Activated T-cell treated with anti-CD3 and anti-CD28 coated beads, Interleukin-2, amount 50 U/mL, for 48 hours (primary cell): ENCODE measurements at places on chromosomes 12 and 14.

- no peak for DNase-seq
Measured at GRCh38 chr12:1279050-1279449, 288.0 kb downstream of the ERC1 start.

DNA sequence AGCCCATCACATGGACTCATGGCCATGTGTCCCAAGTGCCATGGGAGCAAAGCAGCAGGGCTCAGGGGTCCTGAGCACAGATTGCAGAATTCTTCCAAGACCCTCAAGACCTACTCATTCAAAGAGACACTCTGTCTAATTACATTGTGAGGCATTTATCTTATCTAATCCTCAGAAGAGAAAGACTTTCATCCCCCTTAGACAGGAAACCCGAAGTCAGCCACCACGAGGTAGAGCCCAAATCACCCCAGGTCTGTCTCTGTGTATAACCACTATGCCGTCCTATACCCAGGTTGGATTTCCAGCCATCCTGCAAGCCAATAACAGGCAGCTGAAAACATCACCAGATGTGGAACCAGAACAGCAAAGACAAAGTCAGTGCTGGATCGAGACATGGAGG, 8.9 kb upstream of the BCL11B start:
- no peak for DNase-seq

- DNase-seq: no peak
Measured at GRCh38 chr14:67071506-67071905, 117.7 kb upstream of the GARIN2 start.

DNA sequence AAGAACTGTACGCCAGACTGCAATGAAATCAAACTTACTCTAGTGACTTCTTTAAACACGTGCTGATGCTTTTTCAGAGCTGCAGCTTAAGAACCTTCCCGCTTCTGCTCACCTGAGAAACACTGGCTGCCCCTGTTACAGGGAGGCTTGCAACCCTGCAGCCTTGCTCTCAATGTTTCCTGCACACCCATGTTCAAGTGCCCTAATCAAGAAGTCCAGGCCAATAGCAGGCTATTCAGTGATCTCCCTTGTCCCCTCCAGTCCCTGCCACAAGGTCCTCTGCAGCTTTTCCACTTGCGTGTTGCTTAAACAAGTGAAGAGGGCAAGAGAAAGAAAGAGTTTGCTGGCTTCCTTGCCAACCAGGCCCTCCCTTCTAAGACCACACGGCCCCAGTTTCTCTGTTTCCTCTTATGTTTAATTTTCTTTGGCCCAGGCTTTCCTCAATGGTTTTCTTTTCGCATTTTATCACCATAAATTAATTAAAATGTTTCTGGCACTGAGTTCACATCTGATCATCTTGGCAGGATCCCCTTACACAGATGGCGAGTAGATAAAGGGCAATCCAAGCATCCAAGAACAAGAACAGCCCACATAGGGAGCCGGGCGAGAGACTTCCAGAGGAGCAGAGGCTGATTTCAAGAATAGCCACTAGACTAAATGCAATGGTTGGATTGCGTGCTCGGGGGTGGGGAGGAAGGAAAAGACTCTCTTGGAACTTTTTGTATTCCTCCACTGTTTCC, 82.3 kb upstream of the CDKN3 start:
- no peak for DNase-seq

GRCh38 chr12:69688471-69689427, 10.4 kb downstream of the BEST3 start:
- peak; percentile 32 for DNase-seq

GRCh38 chr14:82915381-82915780, 1381.7 kb upstream of the SEL1L start:
- DNase-seq: no peak

DNA sequence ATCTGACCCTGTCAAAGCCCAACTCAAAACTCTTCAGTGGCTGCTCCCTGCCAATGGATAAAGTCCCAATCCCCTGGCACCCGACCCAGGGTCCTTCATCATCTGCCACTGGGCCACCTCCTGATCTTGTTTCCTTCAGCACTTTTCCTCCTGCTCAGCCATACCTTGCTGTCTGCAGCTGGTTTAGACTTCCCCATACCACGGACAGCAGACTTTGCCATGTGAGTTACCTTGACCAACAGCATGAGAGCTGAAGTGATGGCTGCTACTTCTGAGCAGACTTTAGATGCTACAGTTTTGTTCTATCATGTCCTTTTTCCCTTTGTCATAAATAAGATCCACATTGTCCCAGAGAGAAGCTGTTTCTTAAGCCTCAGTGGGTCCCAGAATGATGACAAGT, 33.3 kb upstream of the STON2 start:
- DNase-seq: no peak

GRCh38 chr14:55404173-55404854, 7.3 kb downstream of the ATG14 start:
- DNase-seq: no peak

DNA sequence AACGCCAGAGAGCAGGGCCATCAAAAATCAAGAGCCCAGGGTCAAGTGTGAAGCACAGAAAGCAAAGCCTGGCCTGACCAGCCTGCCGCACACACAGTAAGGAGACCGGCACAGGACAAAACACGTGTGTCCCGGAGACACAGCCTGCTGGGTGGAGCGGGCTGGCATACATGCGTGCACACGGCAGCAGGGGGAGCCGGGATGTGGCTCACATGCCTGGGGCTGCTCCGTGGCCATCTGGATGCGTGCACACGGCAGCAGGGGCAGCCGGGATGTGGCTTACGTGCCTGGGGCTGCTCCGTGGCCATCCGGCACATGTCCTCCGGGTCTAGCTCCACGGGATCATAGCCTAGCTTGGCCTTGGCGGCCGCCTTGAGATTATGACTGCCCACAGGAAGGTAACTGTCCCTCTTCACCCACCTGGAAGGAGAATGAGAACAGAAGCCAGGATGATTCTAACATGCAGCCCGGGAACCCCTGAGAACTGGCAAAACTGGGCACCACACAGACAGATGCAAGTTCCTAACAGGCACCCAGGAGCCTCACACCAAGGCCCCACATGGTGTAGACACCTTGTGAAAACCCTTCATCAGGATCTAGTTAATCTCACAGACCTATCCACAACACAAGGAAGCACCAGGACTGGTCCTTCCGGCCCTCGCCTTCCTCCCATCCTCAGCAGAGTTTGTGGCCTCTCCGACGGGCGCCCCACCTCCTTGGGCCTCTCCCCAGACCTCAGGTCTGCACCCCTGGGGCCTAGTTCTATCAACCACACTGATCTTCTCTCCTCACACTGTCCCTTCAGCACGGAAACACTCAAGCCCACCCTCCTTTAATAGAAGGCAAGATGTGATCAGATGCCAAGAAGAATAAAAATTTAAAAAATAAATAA, 13.6 kb downstream of the POLE start:
- DNase-seq: no peak

DNA sequence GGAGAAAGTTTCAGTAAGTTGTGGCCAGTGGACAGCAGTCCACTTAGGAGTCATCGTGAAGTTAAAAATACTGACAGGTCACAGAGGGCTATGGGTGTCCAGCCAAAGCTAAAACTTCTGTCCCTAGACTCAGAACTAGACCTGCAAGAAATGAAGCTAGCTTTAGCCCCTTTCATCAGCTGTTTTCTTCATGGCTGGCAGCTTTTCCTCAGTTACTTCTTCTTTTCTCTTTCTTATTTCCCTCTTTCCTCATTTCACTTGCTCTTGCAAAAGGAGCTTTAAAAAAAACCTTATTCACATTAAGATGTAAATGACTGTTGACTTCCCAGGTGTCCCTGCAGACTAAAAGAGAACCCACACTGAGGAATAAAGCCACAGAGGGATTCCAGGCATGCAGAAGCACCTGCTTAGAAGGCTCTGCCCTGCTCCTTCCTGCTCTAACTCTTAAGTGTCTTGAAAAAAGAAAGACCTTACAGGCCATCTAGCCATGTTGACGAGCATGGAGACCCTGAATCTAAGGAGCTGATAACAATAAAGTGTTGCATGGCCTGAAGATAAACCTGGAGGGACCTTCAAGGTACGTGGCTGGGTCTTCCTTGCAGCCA, 69.7 kb upstream of the CCND2 start:
- DNase-seq: no peak

GRCh38 chr12:52213564-52214420, 19.3 kb upstream of the KRT7 start:
- DNase-seq: peak; percentile 81

GRCh38 chr12:114764510-114764909, 80.5 kb upstream of the TBX3 start:
- DNase-seq: no peak

GRCh38 chr12:56021889-56022497, 1.1 kb downstream of the IKZF4 start:
- DNase-seq: no peak

GRCh38 chr14:74978416-74978947, 23.1 kb upstream of the PGF start:
- no peak for DNase-seq

- DNase-seq: no peak
Measured at GRCh38 chr12:81416571-81416970, 338.7 kb downstream of the ACSS3 start.

DNA sequence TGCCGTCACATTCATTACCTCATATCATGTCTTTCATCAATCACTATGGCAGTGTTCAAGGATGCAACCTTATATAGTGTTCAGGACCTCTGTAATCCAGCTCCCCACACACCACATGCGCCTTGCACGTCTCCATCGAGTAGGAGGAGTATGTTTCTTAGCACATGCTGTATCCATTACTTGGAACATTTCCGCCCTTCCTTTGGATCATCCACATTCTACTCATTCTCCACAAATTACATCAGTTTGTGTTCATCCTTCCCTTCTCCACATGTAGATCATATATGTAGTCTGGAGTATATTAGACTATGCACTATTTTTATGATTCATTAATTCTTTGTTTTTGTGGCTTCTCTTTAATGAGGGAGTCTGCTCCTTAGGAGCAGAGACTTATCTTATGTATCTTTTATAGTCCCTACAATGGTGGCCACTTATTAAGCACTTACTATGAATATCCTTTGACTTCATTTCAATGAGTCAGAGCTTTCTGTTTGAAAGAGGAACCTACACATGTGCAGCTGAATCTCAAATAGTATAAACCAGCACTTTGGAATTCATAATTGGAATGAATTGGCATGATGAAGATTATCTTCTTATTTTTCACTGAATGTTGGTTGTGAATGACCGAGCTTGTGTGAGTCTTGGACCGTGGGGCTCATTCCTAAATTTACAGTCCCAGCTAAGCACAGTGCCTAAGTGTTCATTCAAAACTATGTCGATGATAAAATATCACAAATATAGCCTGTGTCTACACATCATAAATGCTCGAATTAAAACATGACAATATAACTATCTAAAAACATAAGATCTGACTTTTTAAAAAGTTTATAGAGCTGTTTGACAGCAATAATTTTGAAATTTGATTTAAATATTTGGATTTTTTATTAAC, 30.2 kb upstream of the NPAS3 start:
- no peak for DNase-seq

GRCh38 chr12:80422550-80422949, 21.5 kb upstream of the PTPRQ start:
- DNase-seq: no peak

DNA sequence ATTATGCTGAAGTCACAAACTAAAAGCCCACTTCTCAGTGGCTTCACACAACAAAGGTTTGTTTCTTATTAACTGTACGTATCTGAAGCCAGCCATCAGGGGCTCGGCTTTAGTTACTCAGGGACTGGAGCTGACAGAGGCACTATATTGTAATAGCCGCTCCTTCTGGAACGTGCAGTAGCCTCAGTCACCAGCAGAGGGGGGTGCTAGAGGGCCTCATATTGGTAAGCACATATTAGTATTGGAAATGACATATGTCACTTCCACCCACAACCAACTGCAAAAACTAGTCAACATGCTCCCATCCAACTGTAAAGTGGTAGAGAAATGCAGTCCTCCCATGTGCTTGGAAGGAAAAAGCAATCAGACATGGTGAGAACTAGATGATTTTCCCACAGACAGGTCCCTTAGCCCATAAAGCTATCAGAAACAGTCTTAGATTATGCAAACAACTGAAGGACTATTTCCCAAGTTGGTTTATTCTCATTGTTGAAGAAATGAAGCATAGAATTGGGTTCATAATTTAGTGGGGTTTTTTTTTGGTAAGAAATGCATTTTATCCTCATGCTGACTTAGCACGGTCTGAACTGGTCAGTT, 183.6 kb upstream of the G2E3 start:
- DNase-seq: peak; percentile 79

- no peak for DNase-seq
Measured at GRCh38 chr12:103572312-103573045, 14.6 kb upstream of the STAB2 start.

GRCh38 chr12:87117526-87117925, 861.3 kb upstream of the MGAT4C start:
- DNase-seq: no peak
